ENCODE measurements at places on chromosomes 5 and 9.

DNA sequence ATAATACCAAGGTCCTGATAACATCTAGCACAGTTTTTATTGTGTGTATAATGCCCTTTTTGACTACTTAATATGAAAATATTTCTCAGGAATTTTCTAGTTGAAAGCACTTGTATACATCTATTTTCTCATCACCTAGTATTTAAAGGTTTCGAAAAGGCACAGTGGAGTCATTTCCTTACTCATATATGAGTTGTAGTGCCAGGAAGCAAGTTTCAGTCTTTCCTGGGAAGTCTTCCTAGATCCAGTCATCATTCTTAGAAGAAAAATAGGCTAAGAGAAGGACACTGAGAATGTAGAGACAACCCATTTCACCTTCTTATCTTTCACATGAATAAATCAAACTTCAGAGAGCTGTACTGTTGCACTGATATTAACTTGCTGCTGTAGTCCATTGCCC is 70.2 kb downstream of the SLC25A46 start:
- DNase-seq, result no peak

DNA sequence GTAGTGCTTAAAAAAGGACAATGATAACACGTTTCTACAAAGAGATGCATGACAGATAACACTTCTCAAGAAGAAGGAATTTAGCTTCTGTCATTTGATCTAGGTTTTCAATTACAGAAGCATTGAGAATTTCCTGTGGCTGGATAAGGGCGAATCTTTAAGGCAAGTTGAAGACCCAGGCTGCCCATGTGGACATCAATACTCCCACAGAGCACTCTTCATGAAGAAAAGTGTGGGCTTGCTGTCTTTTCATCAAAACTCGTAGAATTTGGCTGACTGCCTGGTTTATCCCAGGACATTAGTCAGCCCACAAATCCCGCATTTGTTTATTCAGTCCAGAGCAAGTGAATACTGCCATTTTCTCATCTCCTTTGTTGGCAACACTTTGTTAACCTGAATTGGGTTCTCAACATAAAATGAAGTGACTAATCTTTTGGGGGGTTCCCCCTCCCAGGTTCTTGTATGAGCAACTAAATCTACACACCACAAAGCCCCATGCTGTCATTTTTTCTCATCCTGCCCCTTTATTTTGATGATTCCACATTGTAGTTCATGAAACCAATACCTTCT is 43.4 kb upstream of the CDKN2B start:
- peak; percentile 32 for DNase-seq

DNA sequence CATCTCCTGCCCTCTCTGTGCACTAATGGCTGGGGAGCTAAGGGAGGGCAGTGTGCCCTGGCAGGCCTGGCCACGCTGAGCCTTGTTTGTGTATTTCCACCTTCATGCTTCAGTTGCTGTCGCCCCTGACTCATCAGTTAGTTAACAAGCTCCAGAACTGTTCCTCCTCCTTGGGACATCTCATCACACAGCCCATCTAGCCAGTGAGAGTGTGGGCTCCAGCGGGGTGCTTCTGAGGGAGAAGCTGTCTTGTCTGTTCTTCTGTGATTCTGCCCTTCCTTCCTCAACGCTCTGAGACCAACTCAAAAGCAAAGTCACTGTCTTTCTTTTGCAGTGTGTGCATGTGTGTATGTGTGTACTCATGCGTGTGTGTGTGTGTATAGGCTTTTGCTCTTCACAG is 58.3 kb upstream of the CPEB4 start:
- DNase-seq, result peak; percentile 88

- DNase-seq, result no peak
These were observed 44.7 kb upstream of the ITGA1 start for GRCh38 chr5:52743012-52743411.

GRCh38 chr9:90095682-90096081 is 490.9 kb downstream of the GADD45G start:
- DNase-seq, result peak; percentile 92

DNA sequence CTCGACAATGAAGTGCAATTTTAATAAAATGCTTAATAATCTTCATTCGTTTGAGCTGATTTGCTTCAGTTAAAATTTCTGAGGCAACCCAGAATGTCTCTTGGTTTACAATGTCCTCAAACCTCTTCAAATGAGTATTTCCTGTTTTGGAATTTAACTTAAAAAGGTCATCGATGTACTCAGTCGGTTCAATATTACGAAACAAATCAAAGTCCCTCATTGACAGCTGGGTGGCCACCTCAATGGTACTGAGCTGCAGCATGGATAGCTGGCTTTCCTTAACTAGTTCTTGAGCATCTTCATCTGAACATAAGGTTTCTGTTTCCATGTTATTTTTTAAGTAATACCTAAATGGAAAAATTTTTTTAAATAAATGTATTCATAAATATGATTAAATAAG is 173.3 kb downstream of the RAPGEF6 start:
- no peak for DNase-seq

GRCh38 chr5:2660315-2660714 is 91.2 kb downstream of the IRX2 start:
- no peak for DNase-seq

DNA sequence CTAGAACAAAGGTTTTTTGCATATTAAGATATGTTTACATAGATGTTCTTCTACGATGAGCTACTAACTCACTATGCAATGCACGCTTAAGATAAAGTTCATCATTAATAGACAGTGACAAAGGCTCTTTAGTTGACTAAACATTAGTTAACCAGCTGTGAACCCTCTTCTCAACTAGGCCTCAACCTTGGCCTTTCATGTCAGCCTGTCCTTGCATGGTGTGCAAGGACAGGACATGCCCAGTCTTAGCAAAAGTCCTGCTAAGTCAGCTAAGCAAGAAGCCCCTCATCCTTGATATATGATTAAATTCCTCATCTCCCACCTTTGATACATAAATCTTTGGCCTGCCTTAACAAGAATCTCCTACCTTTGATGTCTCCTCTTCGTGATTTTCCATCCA is 50.9 kb downstream of the PLPP1 start:
- DNase-seq, result no peak

DNA sequence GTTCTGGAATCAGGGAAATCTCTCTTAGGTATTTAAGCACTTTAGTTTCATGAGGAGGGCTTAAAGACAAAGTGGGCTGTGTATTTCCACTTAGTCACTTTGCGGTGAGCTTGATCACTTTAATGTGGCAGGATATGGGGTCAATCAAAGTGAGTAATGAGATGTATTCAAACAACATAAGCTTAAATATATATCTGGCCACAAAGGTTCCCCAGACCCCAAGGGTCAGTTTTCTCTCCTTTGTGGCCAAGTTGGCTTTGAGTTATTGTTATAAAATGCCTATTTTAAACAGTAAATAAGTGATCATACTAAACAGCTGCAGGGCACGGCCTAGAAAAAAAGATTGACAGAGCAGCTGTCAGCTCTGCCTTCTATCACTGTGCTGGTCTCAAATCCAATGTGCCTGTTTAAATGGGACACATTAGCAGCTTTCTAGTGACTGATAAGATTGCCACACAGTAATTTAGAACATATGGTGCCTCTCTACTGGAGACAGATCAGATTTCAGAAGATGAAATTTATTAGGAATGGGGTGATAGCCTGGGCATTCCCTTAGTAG is 363.9 kb downstream of the AGTPBP1 start:
- DNase-seq, result no peak

DNA sequence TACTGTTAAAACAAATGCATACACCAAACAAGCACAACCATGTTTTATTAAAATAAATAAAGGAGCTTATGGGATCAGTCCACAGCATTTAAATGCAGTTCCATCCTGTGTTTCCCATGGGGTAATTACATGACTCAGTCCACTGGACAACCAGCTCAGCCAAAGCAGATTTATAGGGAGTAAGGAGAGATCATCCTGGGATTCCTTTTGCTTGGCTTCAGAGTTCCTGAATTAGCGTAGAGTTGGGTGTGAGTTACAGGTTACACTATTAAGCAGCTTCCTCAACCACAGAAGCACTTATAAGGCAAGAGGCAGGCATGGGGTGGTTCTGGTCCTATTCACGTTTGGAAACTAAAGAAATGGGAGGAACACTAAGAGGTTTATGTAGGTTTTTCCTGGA is 381.1 kb upstream of the ACTBL2 start:
- no peak for DNase-seq

DNA sequence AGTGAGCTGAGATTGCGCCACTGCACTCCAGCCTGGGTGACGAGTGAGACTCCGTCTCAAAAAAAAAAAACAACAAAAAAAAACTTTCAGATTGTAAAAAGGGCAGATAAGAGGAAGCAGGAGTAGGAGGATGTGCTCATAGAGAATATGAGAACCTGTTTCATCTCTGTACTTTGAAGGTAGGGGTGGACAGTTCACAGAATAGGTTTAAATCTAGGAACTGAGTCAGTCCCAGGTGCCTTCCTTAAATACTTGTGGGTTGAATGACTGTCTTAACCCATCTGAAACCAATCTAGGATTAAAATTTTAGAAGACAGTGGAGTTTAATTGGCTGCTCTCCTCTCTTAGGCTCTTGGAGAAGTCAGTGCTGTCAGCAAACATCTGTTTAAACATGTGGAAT is 12.4 kb downstream of the POLK start:
- no peak for DNase-seq

DNA sequence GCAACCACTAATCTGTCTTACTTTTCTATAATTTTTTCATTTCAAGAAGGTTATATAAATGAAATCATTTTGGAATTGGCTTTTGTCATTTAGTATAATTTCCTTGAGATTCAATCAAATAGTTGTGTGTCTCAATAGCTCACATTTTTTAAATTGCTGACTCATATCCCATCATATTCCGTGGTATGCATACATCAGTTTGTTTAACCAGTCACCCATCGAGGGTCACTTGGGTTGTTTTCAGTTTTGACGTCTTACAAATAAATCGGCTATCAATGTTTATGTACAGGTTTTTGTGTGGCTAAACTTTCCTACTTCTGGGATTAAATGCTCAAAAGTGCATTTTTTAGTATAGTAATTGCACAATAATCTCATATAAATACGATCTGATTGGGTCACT is 185.5 kb downstream of the TAF11L14 start:
- DNase-seq, result no peak

DNA sequence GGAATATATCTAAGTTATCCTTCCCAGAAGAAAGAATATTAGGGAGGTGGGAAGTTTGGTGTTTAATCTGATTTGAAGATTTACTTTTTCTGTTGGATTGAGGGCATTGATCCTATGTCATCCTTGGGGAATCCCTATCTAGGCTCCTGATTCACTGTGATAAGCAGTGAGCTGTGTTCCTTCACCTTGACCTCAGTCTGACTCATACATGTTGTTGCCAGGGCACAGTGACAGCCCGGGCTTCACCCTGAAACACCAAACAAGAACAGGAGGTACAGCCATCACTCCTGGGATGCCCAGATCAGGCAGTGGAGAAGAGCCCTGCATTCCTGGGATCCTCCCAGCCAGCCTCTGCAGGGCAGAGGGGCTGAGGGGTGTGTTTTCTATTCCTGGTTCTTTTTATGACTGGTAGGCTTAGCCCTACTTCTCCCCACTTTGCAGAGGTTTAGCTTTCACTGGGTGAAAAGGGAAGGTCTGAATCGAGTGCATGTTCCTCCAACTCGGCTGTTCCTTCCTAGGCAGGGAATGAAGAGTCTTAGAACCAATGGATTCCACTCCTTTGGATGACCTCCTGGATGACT is 3.1 kb upstream of the FAM53C start:
- no peak for DNase-seq

GRCh38 chr9:8371686-8372085 is 572.1 kb upstream of the DMAC1 start:
- DNase-seq, result no peak

DNA sequence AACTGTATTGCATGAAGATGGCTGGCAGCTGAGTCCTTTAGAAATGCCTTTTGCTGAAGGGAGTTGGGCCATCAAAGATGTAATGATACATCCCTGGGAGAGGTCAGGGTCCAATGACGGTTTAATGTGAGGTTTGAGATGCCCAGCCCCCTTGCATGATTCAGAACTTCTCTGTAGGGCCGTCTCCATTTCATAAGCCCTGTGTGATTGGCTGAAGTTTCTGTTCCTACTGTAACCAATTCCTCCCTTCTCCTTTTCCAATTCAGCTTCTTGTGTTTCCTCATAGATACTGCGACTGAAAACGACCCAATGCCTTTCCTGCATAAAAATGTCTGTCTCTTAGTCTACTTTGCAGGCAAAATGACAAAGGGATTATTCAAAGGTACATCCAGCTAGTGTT is 47.9 kb upstream of the ST8SIA4 start:
- no peak for DNase-seq

- DNase-seq, result peak; percentile 47
These were observed 32.8 kb downstream of the ARPC5L start for GRCh38 chr9:124894741-124895170.

DNA sequence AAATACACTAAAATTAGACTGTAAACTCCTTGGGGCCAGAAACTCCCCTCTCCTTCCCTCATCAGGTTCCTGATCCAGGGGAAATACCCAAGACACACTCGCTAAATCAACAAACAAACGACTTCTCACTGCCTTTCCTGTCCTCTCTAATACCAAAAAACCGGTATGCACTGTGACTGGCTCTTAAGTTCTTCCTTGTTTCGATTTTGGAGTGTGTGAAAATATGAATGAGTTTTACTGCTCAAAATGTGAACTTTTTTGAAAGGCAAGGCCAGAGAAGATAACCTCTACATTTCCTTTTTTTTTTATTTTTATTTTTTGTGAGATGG is 81.1 kb upstream of the EPB41L4B start:
- no peak for DNase-seq

- DNase-seq, result no peak
These were observed 3.8 kb downstream of the ZNF618 start for GRCh38 chr9:113879911-113880310.

DNA sequence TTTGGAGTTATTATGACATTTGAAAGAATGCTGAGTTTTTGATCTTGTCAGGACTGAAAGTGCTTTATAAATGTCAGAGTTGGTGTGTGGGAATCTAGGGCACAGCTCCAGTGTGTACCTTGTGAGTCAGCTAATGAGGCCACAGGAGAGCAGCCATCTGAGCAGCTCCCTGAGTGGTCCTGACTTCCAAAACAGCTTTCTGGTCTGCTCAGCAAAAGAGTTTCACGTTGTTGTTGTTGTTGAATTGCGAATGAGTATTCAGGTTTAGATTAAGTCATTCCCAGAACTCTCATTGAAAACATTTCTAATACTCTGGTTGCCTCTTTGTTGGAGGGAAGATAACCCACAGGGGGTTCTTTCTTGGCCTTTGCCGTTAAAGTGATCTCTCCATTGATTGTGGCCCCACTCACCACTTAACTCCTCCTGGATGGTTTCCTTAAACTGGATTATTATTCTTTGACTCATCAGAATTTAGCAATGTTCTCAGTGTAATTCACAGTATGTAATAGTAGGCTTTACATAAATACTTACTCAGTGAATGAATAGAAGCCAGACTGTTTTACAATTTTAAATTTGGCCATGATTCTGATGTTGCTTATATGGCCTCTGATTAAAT is 125.1 kb upstream of the SGCD start:
- DNase-seq, result peak; percentile 47

GRCh38 chr5:157689942-157690689 is 18.8 kb downstream of the C5orf52 start:
- DNase-seq, result no peak

- DNase-seq, result no peak
These were observed 54.3 kb upstream of the BOD1 start for GRCh38 chr5:173670791-173671120.

All from DMS53 (cell line).